Fibroblast of lung (primary cell): ENCODE measurements at places on chromosomes 2 and 18. TPM values are rescaled to one million over a fixed set of nuclear protein-coding genes. Genes with fewer than 3 reads are reported as not detected.

DNA sequence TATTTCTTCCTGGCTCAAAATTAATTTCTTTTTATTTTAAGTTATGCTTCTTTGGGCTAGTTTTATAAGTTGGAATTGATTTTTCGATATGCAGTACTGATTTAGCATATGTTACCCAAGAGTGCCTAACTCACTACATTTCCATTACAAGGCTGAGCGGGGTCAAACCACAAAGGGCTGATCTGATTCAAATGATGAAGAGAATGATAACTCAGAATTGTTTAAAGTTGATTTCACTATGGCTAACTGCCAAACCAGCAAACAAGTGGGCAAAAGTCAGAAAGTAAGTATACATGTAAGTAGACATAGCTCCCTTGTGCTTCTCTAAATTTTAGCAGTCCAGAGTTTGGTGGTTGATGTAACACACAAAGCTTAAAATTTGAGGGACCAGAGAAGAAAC lies 35.6 kb downstream of the RAD51AP2 start:
- peak; percentile 67 for DNase-seq
- no peak overlapping the region for H3K27ac ChIP-seq
- H3K27me3 ChIP-seq: no peaks in the 10 kb centered on the region
- H3K4me1 ChIP-seq: no peaks in the 10 kb centered on the region
- H3K36me3 ChIP-seq: no peaks in the 10 kb centered on the region
- H3K4me3 ChIP-seq: no peak overlapping the region

GRCh38 chr2:181848261-181848886 lies 43.2 kb upstream of the ITPRID2 start:
- H3K27me3 ChIP-seq: no peaks in the 10 kb centered on the region
- H3K36me3 ChIP-seq: no peaks in the 10 kb centered on the region
- no peak overlapping the region for H3K4me3 ChIP-seq
- DNase-seq: no peak
- no peak overlapping the region for H3K27ac ChIP-seq
- no peaks in the 10 kb centered on the region for H3K4me1 ChIP-seq

DNA sequence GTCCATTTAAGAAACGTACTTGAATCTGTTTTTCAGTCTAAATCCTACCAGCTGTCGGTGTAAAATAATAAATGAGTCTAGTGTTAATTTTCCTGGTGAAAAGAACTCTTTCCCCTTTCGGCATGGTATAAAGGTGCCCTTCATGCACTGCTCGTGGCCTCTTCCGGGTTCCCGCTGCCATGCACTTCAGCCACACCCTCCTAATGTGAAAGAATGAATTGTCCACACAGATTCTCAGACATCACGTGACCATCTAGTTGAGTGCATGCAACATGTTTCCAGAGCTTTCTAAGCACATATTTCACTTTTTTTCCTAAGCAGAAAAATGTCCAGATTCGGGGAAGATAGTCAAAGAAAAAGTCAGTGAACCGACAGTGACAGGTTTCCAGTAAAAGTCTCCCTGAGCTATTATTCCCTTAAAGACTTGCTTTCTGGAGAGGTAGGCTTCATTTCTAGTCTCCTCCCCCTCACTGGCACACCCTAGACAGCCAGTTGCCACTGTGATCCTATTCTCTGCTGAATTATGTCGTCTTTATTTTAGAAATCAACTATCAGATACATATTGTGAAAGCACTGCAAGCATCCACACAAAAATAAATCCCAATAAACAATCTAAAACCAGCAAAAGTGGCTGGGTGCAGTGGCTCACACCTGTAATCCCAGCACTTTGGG lies 65.9 kb upstream of the RPL31 start:
- H3K36me3 ChIP-seq: no peaks in the 10 kb centered on the region
- no peak overlapping the region for H3K4me3 ChIP-seq
- peaks cover 3% of the 10 kb centered on the region for H3K4me1 ChIP-seq
- no peak overlapping the region for H3K27ac ChIP-seq
- no peak for DNase-seq

DNA sequence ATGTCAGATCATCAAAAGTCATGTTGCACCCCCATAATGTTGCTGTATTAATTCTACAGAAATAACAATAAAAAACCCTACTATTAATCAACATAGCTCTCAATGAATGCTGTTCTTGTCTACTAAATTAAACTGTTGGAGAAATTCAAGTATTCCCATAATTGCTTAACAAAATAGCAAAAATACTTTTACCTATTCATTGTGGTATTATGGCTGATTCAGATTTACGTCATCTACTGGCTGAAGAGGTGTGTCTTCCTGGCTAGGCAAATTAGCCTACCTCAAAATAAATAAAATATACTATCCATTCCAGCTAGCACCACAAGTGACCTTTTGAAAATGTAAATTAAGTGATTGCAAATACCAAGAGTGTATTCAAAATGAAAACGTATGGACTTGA lies 249.4 kb downstream of the MEIS1 start:
- no peak overlapping the region for H3K27ac ChIP-seq
- no peak for DNase-seq
- no peak overlapping the region for H3K4me3 ChIP-seq
- H3K4me1 ChIP-seq: no peaks in the 10 kb centered on the region
- H3K36me3 ChIP-seq: no peaks in the 10 kb centered on the region

GRCh38 chr2:19256121-19256601 lies 102.3 kb downstream of the OSR1 start:
- peaks cover 6% of the 10 kb centered on the region for H3K4me1 ChIP-seq
- no peak overlapping the region for H3K27ac ChIP-seq
- peak; percentile 98 for DNase-seq
- H3K4me3 ChIP-seq: no peak overlapping the region

- peak; percentile 3 for DNase-seq
- H3K27ac ChIP-seq: no peak overlapping the region
- no peaks in the 10 kb centered on the region for H3K4me1 ChIP-seq
- no peaks in the 10 kb centered on the region for H3K27me3 ChIP-seq
- H3K4me3 ChIP-seq: no peak overlapping the region
- no peaks in the 10 kb centered on the region for H3K36me3 ChIP-seq
Observed at GRCh38 chr2:178008636-178009289, 63.8 kb downstream of the PDE11A start.

The GRB14 gene
- 0.26 and 0.33 TPM in 2 replicates for total RNA-seq

GRCh38 chr2:190215620-190216019 lies 104.0 kb downstream of the HIBCH start:
- no peak overlapping the region for H3K27ac ChIP-seq
- no peaks in the 10 kb centered on the region for H3K27me3 ChIP-seq
- no peak overlapping the region for H3K4me3 ChIP-seq
- H3K4me1 ChIP-seq: no peaks in the 10 kb centered on the region
- H3K36me3 ChIP-seq: no peaks in the 10 kb centered on the region

DNA sequence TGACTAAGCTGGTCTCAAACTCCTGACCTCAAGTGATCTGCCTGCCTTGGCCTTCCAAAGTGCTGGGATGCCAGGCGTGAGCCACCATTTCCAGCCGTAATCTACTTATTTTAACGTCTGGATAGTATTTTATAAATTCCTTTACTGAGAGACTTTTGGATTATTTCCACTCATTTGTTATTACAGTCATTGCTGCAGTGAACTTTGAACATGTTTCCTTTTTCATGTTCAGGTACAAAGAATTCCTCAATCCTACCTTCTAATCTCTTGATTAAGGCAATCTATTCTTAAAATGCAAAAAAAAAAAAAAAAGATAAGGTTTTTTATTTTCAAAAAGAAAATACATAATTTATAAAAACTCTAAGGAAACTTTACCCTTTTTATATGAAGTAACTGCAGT lies 78.6 kb downstream of the PDK1 start:
- H3K27me3 ChIP-seq: no peaks in the 10 kb centered on the region
- no peak overlapping the region for H3K27ac ChIP-seq
- peaks cover 2% of the 10 kb centered on the region for H3K36me3 ChIP-seq

- no peaks in the 10 kb centered on the region for H3K4me1 ChIP-seq
- no peak overlapping the region for H3K27ac ChIP-seq
- DNase-seq: no peak
Observed at GRCh38 chr18:77300579-77300978, 50.9 kb downstream of the GALR1 start.

The NRBP1 gene
- total RNA-seq: 68.1 and 77.5 TPM in 2 replicates

DNA sequence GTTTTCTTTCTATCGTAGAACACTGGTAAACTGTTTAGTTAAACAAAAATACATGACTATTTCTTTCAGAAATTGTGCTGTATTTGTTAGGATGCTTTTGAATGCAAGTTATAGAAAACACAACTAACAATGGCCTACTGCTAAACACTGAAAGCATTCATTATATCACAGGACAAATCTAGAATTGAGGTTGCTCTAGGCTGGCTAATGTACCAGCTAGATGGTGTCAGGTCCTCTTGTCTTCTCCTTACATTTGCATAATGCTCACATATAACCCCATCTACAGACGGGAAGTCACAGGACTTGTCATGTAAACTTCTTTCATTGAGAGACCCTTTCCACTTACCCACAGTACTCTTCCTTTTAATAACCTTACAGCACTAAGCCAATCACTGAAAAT lies 586.8 kb downstream of the DSC3 start:
- no peaks in the 10 kb centered on the region for H3K27me3 ChIP-seq
- no peaks in the 10 kb centered on the region for H3K36me3 ChIP-seq
- DNase-seq: no peak
- no peak overlapping the region for H3K4me3 ChIP-seq
- no peak overlapping the region for H3K27ac ChIP-seq

DNA sequence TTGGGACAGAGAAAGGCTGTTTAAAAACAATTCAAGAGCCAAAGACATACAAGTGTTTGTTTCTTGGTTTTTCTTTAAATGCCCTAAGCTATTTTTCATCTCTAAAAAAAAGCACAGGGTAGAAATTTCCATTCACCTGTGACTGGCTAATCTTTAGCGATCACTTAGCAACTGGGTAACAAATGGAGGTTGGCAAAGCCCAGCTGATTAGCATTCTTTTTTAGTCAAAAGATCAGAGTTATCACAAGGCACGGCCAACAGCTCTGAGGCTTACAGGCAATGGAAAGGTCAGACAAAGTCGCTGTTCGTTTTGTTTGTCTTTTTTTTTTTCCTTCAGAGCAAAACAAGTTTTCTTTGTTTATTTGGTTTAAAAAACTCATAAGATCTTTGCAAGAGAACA lies 29.0 kb upstream of the TTR start:
- no peaks in the 10 kb centered on the region for H3K36me3 ChIP-seq
- no peak overlapping the region for H3K4me3 ChIP-seq
- no peaks in the 10 kb centered on the region for H3K27me3 ChIP-seq
- H3K27ac ChIP-seq: no peak overlapping the region
- H3K4me1 ChIP-seq: no peaks in the 10 kb centered on the region
- DNase-seq: no peak
